Putamen (tissue), 1 donor: ENCODE measurements at places on chromosomes 11 and 22.

- no peak for DNase-seq
Observed at GRCh38 chr11:64572143-64572542, 18.9 kb upstream of the SLC22A12 start.

DNA sequence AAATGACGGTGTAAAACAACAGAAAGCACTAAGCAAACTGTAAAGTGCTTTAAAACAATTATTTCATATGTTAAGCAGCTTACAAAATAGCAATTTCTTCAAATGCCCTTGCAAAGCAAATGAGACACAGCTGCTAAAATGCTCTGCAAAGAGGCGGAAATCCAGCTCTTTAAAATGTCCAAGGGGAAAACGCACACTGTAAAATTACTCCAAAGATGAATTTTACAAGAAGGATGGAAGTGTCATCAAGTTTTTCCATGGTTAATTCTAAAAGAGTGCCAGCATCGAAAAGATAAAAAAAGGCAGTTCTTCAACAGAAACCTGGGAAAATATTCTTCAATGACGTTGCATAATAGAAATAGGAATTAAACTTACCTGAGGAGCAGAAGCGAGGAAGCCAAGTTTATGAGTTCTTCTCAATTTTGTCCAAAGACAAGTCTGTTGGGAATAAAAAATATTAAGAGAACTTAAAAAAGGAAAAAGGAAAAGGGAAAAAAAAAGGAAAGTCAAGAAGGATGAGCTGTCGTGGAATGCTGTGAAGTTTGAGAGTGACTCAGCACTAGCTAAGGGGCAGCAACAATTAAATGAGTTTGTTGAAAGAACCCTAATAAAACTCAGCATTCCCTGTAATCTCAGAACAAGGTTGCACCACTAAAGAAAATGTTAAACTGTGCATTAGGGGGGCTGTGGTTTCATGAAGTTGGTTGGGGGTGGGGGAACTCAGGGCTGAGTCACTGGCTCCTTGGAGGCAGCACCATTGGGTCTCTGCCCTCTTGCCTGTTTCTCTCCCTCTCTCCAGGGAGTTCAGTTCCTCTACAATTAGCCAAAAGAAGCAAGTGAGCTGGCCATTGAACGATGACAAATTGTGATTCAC lies 64.2 kb upstream of the BLID start:
- no peak for DNase-seq

- no peak for DNase-seq
Observed at GRCh38 chr11:36601155-36601554, 3.1 kb upstream of the RAG2 start.

GRCh38 chr22:29121124-29121523 lies 48.3 kb downstream of the KREMEN1 start:
- no peak for DNase-seq

DNA sequence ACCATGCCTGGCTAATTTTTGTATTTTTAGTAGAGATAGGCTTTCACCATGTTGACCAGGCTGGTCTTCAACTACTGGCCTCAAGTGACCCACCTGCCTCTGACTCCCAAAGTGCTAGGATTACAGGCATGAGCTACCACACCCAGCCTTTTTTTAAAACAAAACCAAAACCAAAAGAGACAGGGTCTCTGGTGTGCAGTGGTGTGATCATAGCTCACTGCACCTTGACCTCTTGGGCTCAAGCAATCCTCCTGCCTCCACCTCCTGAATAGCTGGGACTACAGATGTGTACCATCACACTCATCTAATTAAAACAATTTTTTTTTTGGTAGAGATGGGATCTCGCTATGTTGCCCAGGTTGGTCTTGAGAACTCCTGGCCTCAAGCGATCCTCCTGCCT lies 77.7 kb downstream of the PTPRJ start:
- DNase-seq = no peak

- DNase-seq = no peak
Observed at GRCh38 chr22:47865626-47866025, 1103.2 kb downstream of the TBC1D22A start.

- peak; percentile 88 for DNase-seq
Observed at GRCh38 chr22:39490135-39490798, 11.8 kb upstream of the MIEF1 start.
